Stimulated activated CD8-positive, alpha-beta memory T cell treated with anti-CD3 and anti-CD28 coated beads, Interleukin-7, amount 100 ng/mL, for 24 hours (primary cell): ENCODE measurements at places on chromosomes 7 and 10.

DNA sequence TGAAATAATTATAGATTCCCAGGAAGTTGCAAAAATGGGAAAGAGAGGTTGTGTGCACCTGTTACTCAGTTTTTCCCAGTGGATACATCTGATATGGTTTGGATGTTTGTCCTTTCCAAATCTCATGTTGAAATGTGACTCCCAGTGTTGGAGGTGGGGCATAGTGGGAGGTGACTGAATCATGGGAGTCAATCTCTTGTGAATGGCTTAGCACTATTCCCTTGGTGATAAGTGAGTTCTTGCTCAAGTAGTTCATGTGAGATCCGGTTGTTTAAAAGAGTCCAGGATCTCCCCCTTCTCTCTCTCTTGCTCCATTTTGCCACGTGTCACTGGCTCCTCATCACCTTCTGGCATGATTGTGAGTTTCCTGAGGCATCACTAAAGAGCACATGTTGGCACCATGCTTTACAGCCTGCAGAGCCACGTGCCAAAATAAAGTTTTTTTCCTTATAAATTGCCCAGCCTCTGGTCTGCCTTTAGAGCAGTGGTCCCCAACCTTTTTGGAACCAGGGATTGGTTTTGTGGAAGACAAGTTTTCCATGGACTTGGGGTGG lies 149.2 kb downstream of the RAMP3 start:
- no peak for DNase-seq

GRCh38 chr7:131945313-131945911 lies 389.0 kb upstream of the PODXL start:
- no peak for DNase-seq

DNA sequence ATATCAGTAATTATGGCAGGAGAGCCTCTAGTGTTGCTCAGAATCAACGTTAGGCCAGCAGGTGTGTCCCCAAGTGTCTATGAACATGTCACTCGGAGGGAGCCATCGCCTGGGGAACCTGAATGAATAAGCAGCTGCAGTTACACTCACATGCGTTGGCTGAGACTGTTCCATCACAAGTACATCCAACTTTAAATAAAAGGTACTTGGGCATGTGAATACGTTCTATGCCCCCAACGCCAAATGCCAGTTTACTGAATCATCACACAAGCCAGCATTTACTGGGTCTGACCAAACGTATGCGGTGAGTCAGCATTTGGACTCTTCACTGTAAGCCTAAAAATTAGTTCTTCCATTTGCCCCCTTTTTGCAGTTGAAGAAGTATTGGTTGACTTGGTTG lies 207.6 kb upstream of the PLXNA4 start:
- DNase-seq = no peak

- no peak for DNase-seq
These were observed 186.5 kb upstream of the NRG3 start for GRCh38 chr10:81688459-81688858.

- no peak for DNase-seq
These were observed 423.6 kb downstream of the PHTF2 start for GRCh38 chr7:78222001-78222751.

DNA sequence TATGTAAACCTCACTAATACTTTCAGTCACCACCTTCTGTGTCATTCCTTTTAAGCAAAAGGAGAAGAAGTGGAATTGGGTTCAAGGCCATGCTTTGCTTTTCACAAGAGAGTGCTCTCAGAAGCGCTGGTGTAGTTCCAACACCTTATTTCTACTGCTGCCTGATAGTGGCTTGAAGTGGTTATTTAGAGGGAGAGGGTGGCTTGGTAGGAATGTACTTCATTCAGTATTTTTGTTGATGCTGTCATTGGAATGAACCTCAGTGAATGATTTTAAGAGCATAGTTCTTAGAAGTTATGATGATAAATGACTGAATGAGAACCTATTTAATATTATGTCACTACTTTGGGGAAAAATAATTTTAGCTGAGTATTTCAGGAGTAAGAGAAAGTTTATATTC lies 396.7 kb downstream of the EXOC4 start:
- DNase-seq = no peak

GRCh38 chr7:86407291-86407690 lies 236.4 kb upstream of the GRM3 start:
- no peak for DNase-seq

DNA sequence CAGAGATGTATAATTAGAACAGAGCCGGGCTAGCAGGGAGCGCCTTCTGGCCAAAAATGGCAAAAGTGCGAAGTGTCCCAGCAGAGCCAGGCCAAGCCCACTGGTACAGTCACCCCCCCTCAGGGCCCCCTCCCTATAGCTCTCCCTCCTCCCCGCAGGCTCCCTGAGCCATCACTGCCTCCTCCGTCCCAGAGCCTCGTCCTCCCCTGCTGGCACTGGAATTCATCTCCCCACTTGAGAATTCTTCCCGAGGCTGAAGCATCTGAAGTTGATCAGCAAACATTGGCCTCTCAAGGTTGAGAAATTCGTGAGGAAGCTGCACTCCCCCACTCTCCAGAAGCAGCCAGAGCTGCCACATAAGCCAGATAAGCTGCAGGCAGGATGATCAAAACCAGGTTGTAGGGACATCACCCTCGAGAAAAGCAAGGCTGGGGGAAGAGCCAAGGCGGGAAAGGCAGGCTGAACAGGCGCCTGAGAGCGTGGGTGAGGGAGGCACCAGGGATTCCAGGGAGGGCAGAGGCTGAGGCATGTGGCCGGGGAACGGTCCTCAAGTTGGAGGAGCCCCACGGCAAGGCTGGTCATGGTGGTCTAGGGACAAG lies 23.4 kb downstream of the CAMK2G start:
- DNase-seq = no peak

DNA sequence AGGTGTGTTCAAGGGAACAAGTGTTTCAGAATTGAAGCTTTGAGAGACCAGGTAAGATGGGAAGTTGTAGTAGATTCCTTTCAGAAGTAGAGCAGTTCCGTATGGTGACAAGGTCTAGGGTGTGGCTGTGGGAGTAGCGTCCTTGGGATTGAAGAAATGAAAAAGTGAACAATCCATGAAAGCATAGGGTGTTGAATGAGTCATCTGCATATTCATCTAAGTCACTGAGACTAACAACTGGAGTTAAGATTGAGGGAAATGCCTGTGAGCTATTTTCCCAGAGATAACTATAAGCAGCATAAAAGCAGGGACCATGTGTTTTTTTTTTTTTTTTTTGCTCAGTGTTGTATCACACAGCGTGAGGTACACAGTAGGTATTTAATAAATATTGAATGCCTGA lies 134.8 kb downstream of the PHTF2 start:
- no peak for DNase-seq

- DNase-seq = no peak
These were observed 59.9 kb downstream of the TNS3 start for GRCh38 chr7:47521816-47522561.

DNA sequence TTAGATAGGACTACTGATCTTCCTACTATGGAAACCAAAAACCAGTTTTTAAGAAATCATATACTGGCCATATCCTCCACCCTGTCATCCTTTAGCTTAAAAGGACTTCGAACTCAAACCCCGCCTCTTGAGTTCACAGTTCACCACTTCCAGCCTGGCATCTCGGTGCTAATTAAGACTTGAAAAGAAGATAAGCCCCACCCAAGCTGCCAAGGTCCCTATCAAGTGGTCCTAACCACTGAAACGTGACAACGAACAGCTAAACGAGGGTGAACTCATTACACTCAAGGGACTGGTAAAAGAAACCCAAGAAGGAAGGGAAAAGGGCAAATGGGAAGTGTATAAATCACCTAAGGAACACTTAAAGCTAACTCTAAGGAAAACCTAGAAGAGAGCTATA lies 16.1 kb downstream of the COL17A1 start:
- DNase-seq = no peak

- DNase-seq = no peak
These were observed 78.2 kb upstream of the NPS start for GRCh38 chr10:127470911-127471310.

GRCh38 chr7:36962367-36962766 lies 238.1 kb upstream of the AOAH start:
- no peak for DNase-seq

DNA sequence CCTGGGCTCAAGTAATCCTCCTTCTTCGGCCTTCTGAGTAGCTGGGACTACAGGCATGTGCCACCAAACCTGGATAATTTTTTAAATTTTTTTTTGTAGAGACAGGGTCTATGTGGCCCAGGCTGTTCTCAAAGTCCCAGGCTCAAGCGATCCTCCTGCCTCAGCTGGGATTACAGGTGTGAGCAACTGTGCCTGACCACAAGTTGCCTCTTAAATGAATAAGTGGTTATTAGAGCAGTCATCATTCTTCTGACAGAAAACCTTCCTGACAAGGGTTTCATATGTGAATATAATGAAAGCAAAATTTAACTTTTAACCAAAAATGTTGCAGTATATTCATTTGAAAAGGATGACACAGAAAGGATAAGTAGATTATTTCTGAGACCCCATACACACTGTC lies 532.5 kb downstream of the GRM8 start:
- no peak for DNase-seq

GRCh38 chr7:26842897-26843296 lies 21.5 kb downstream of the SKAP2 start:
- no peak for DNase-seq

- no peak for DNase-seq
These were observed 47.3 kb downstream of the COBL start for GRCh38 chr7:51269321-51269720.

DNA sequence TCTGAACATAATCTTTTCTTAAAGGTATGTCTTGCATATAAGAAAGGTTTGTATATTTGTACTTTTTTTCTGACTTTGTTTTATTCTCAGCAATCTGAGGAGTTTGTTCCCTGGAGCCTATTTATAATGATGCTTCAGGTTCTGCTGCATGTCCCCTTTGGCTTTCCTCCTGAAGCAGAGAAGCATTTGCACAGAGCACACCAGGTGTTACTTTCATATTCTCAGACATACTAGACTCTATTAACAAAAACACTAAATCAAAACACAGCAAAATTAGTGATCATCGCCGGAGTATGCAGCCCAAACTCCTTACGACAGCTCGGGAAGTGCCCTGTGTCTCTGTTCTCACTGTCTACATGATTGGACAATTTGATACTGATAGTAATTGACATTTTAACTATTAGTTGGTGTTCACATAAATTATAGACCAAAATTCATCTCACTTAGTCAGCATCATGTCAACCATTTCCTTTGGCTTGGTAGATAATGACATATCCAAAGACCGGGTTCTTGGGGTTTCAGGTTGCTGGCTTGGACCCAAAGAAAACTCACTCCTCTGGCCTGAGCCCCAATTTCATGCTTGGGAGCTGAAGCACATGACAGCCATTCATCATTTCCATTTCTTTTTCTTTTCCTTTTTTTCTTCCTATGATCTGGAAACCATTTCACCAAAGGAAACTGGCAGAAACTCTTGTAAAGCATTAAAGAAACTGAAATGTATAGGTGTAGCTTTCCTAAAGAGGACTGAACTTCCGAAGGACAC lies 400.1 kb upstream of the NRP1 start:
- no peak for DNase-seq

- no peak for DNase-seq
These were observed 181.5 kb upstream of the PLXNA4 start for GRCh38 chr7:132757783-132758182.

GRCh38 chr7:149836434-149836833 lies 1.7 kb upstream of the ZNF862 start:
- DNase-seq = no peak

GRCh38 chr7:148026713-148027112 lies 563.9 kb upstream of the C7orf33 start:
- no peak for DNase-seq

- no peak for DNase-seq
These were observed 352.8 kb upstream of the PFKP start for GRCh38 chr10:2714597-2714996.
